Trophoblast cell (in vitro differentiated cells and primary cell): ENCODE measurements at places on chromosomes 11 and 22.

DNA sequence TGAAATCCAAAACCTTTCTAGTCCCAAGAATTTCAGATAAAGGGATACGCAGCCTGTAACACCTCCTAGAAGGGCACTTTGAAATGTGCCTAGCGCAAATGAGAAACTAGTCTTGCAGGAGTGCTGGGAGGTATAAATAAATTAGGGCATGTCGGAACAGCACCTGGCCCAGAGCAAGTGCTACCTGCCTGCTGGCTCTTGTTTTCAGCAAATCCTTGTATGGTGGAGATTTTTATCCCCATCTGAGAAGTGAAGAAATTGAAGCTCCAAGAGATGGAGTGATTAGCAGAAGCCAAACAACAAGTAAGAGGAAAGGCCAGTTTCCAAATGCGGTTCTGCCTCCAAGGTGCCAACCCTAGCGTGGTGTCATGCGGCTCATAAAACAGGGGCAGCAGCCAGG lies 36.7 kb upstream of the TFIP11 start:
- no peak for DNase-seq

DNA sequence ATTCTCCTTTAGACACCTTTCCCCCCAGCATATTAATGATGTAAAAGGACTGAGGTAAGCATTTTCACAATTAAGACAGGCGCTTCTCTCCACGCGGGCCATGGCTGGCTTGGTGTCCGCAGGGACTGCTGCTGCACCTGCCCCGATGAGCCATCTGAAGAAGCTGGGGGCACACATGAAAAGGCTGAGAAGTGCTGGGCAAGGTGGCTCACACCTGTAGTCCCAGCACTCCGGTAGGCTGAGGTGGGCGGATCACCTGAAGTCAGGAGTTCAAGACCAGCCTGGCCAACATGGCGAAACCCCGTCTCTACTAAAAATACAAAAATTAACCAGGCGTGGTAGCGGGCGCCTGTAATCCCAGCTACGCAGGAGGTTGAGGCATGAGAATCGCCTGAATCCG lies 21.3 kb downstream of the KRTAP5-6 start:
- DNase-seq = no peak

GRCh38 chr11:75118577-75118976 lies 21.9 kb upstream of the OR2AT4 start:
- DNase-seq = no peak

DNA sequence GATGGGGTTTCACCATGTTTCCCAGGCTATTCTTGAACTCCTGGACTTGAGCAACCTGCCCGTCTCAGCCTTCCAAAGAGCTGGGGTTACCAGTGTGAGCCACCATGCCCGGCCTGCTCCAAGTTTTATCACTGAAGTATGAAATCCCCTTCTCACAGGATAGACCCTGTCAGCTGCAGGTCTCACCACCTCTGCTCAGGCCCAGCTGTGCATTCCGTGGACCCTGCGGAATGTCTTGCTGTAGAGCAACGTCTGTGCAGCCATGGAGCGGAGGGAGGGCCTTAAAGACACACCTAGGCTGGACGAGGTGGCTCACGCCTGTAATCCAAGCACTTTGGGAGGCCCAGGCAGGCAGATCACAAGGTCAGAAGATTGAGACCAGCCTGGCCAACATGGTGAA lies 625.4 kb downstream of the BRD1 start:
- DNase-seq = no peak

- DNase-seq = no peak
These were observed 81.4 kb downstream of the TIMP3 start for GRCh38 chr22:32882774-32883530.
